ENCODE measurements at places on chromosomes 1 and 21. TPM values are rescaled to one million over a fixed set of nuclear protein-coding genes. Genes with fewer than 3 reads are reported as not detected.
A peak's percentile ranks its signal among the peaks of the same experiment; 100 is the strongest.

- no peak for DNase-seq
These were observed 63.9 kb downstream of the SSBP3 start for GRCh38 chr1:54342288-54342687.

DNA sequence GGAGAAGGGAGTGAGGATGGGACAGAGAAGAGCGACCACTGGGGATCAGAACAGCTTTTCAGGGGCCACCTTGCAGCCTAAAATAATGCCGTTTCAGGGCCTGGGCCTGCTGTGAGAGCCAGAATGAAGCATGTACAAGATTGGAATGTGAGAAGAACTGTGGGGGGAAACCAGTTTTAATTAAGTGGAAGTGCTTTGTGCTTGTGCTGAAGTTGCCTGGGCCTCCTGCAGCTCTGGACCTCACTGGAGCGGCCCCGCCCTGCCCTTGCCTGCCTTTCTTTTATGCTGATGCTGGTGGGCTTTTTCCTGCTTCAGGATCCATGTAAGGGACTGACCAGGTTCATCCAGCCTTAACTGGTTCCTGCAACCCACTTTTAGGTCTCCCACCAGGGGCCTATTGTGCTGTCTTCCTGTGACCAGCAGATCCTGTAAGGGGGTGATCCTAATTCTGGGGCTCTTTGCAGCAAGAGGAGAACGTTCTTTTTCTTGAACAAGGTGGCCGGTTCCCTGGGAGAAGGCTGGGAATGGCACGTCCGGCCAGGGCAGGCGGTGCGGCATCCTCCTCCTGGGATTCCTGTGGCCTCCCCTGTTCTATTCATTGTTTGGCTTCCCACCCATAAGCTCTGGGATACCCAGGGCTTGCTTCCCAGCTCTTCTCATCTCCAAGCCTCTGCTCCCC lies 3.2 kb downstream of the C1orf226 start:
- no peak for DNase-seq

DNA sequence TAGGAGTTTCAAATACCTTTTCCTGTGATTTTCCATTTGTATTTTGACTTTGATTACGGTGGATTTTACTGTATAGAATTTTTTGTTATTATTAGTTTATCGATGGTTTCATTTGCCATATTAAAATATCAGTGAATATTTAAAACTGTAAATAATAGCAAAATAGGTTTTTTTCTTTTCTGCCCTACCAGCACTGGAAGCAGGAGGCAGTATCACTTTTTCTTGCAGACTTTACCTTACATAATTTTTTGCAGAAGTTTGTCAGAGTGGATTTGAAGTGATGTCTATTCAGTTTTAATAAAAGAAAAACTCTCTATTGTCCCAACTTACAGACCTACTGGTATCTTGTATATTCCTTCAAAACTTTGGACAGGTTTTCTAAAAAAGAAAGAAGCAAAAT lies 213.6 kb downstream of the CENPF start:
- no peak for DNase-seq

DNA sequence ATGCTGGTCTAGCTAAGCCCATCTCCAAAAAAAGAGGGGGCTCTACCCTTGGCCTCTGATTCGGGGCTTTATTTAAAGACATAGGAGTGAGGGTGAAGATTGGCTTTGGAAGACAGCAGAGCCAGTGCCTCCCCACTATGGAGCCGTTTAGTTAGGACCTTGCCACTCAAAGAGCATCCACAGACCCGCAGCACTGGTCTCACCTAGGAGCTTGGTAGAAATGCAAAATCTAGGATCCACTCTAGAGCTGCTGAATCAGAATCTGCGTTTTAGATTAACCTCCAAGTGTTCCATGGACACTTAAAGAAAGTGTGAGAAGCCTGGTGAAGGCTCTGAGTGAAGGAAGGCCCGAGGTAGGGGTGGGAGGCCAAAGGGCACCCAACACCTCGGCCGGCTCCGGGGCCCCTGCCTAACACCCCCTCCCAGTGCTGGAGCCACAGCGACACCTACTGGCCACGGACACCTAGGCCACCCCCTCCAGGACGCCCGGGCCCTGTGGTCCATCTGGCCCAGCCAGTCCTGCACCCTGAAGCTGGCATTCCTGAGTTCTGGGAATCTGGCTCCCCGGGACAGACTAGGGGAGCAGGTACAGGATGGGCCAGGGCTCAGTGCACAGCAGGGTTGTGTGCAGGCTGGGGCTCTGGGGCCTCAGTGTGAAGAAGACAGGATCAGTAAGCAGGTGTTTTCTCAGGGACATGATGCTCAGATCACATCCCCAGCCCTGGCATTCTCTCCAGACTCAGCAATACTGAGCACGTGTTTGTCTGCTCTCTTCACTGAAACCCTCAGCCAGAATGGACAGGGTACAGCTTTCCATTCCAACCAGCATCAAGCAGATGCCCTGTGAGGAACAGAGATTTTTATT lies 79.2 kb downstream of the TMEM53 start:
- peak; percentile 91 for DNase-seq

GRCh38 chr1:24118410-24119242 lies 6.7 kb upstream of the MYOM3 start:
- peak; percentile 44 for DNase-seq

DNA sequence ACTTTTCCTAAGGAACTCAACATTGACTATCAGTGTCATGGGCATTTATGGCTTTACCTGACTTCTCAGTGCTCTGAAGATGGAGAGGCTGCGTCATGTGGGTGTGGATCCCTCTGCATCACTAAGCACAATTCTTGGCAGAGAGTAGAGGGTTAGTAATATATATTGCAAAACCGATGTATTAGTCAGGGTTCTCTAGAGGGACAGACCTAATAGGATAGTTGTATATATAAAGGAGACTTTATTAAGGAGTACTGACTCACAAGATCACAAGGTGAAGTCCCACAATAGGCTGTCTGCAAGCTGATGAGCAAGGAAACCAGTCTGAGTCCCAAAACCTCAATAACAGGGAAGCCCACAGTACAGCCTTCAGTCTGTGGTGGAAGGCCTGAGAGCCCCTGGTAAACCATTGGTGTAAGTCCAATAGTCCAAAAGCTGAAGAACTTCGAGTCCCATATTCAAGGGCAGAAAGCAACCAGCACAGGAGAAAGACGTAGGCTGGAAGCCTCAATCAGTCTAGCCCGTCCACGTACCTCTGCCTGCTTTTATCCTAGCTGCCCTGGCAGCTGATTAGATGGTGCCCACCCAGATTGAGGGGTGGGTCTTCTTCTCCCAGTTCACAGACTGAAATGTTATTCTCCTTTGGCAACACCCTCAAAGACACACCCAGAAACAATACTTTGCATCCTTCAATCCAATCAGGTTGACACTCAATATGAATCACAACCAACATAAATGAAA lies 159.7 kb upstream of the NRIP1 start:
- no peak for DNase-seq

DNA sequence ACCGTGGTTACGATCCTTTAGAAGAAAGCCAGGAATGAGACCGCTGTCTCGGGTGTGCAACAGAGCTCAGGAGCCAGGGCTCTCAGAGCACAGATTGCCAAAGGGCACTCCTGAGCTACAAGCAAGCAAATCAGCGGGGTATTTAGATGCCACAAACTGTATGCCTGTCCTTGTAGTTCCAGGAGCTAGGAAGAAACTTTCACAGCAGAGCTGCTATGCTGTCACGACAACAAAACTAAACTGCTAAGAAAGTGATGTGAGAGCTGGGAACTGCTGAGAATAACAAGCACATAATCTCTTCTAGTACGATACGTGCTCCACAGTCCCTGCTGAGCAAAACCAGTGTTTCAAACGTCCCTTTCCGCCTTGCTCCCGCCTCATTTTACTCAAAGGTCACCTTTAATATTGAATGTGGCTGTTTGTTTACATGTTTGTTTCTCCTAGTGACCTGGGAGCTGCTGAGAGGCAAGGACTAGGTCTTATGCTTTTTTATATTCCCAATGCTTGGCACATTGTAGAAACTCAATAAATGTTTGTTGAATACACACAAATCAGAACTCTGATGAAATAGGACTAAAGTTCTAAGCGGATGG lies 14.7 kb downstream of the GREM2 start:
- DNase-seq: no peak

- no peak for DNase-seq
These were observed 5.0 kb downstream of the SYT11 start for GRCh38 chr1:155864393-155864792.

GRCh38 chr1:28091043-28091781 lies 2.8 kb upstream of the EYA3 start:
- no peak for DNase-seq

DNA sequence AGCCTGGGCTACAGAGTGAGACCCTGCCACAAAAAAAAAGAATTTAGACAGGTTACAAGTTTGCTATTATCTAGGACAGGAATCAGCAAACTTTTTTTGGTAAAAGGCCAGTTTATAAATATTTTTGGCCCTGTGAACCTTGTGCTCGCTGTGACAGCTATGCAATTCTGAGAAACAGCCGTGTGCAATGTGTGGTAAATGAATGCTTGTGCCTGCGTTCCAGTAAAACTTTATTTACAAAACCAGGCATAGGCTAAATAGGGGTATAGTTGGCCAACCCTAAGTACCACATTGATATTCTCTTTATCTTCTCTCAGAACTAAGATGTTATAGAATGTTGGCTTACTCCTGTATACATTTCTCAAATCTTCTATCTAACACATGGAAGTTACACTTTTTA lies 24.3 kb downstream of the FBXO28 start:
- no peak for DNase-seq

- no peak for DNase-seq
These were observed 13.9 kb upstream of the RHOU start for GRCh38 chr1:228721407-228721806.

DNA sequence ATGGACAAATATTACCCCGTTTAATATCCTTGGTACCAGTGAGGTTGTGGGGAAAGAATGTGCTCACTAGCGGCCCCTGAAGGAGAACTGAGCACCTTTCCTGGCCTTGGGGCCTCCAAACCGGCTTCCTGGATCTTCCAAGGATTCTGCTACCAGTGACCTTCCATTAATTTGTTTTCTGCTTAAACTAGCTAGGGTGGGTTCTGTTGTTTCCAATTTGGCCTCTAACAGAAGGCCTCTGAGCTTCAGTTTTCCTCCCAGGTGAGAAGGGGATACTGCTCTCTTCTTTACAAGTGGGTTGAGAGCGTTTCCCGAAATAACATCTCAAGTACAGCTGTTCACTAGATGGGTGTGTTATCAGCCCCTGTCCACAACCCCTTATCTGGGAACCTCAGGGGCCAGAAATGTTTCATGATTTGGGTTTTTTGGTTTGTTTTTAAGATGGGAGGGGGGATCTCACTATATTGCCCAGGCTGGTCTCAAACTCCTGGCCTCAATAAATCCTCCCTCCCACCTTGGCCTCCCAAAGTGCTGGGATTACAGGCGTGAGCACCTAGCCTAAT lies 16.9 kb upstream of the IFNGR2 start:
- no peak for DNase-seq

DNA sequence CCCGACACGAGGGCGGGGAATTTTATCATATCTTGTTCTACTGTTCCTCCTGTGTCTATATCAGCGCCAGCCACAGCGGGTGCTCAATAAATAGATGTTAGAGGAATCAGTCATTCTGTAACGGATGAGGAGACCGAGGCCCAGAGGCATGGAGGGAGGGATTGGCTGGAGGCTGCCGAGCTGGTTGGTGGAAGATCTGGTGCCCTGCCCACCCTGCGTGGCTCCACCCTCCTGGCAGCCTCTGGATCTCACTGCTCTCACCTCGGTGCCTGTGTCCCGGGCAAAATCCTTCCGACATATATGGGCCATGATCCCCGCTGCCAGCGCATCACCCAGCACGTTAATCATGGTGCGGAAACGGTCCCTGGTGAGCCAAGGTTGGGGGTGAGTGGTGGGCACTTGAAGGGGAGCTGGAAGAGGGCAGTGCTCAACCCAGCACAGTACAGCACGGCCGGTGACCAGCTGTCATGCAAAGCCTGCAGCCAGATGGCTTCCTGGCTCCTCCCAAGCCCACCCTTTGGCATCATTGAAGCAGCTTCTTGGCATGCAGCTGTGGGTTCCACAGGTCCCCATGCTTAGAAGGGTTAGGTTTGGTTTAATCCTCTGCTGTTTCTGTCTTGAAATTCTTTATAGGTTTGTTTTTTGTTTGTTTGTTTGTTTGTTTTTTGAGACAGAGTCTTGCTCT lies 26.7 kb downstream of the PODN start:
- DNase-seq: no peak

DNA sequence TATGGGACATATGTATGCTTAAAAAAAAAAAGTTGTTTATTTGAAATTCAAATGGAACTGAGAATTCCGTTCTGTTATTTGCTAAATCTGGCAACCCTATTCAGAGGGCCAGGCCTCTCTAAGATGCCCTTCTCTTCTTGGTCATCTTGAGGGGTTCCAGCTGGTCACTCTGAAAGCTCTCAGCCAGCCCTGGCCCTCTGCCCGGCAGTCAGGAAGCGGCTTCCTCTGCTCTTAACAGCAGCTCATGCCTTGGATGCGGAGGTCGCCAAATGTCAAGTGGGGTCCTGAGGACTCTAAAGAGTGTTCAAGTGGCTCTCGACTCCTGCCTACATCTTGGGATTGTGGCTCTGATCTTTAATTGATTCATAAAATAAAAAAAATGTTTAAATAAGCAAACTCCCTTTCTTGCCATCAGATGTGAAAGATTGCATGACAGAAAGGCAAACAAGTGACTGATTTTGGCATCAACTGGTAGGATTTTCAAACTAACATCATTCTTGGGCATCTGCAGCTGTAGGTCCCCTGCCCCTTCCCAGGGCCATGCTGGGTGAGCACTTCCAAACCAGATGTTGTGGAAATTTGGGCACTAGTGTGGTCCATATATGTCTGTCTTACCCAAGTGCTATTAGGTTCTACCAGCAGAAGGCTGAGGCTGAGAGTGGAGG lies 130.8 kb downstream of the PRDM2 start:
- DNase-seq: peak; percentile 94

- DNase-seq: no peak
These were observed 35.1 kb upstream of the EYA3 start for GRCh38 chr1:28123461-28123961.

- no peak for DNase-seq
These were observed 11.3 kb downstream of the ZNF362 start for GRCh38 chr1:33267468-33268205.

DNA sequence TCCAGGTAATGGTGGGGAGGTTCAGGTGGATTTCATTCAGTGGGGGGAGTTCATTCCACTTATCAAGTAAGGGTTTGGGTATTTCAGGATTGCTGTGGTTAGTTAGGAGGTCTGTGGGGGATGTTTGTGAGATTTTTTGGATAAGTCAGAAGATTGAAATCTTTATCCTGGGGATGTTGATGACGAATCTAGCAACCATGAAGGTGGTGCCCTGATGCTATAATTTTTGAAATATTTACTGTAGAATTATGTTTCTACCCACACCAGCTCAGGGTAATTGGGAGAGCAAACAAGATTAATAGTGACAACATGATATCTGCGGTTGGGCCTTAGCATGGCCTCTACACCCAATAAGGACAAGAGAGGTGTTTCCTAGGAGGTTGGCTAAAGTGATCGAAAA lies 28.3 kb downstream of the SUCO start:
- no peak for DNase-seq

CBS gene
- 69.0 TPM for total RNA-seq

ATP1B1 gene
- 192 TPM for total RNA-seq

OR2M3 gene
- total RNA-seq: not detected

OR2L13 gene
- not detected for total RNA-seq

APCS gene
- total RNA-seq: not detected

SPATA46 gene
- not detected for total RNA-seq

GPR52 gene
- 1.9 TPM for total RNA-seq
